ENCODE measurements at places on chromosomes 7 and 10.

GRCh38 chr10:125882596-125882995, 1.5 kb upstream of the DHX32 start:
- no peak for DNase-seq

DNA sequence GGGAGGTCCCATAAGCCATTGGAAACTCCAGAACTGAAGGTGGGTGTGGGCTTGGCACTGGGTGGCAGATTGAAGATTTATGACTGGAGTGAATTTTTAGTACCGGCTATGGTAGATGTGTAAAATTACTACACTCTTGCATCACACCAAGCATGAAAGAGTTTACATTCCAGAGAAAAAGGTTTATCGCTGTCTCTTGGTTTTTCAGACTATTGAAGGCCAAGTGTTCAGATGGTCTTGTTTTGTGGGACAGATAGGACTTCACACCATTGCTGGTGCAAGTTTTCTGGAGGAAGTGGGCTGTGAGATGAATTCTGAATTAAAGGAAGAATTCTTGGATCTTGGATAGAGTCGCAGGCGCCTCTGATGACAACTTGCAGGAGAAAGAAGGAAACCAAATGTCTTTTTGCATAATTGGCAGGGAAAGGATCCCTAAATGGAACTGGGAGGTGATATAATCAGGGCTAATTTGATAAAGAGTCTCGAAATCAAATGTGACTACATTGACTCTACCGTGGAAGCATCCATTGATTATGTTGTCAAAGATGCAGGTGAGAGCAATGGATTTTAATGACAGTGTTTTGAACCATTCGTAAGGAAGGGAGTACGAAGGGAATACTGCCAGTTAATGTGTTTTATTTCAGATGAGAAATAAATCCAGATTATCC, 14.2 kb upstream of the NMT2 start:
- DNase-seq: no peak

DNA sequence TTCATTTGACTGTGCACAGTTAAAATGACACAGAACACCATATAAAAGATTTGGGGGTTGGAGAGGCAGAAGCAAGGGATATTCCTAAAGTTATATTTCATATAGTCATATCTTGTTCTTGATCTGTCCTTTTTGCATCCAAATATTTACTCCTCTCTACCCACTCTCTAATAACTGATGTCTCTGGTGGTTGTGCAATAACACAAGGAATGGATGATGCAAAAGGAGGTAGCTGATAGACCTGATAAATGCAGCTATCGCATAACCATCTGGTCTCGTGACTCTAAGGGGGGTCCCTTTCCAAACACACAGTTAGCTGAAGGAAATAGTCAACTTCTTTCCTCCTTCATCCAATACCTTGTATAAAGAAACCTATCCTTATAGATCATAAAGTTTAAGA, 123.1 kb downstream of the POLR1F start:
- DNase-seq: no peak

DNA sequence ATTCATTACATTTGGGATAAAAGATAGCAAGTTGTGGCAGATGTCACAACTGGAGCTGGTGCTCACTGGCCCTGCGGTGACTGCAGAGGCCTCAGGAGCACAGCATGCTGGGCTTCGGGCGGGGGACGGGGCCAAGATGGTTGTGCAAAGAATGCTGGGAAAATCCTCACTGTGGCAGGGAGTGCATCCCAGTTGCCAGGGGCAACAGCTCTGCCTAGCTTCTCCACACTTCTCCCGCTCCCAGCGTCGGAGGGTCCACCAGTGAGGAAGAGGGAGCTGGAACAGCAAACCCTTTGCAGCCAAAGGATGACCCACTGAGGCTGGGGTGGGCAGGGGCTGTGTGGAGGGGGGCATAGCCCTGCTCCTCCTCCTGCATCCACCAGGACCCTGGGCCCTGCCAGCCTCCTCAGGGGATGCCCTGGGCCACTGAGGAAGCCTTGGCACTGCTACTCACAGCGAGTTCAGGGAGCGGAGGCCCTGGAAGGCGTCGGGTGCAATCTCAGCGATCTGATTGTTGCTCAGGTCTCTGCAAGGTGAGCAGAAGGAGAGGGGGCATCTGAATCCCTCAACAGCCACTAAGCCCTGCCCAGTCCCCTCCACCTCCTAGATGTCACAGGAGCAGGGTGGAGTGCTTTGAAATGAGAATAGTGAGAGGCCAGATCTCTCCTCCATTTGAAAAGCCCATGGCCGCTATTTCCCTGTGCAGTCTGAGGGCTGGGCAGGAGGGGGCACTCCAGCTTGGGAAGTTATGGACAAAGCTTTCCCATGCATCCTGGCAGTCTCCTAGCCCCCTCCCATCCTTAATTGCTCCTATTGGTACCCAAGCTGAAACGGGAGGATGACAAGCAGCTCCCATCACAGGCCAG, 126.5 kb downstream of the SLIT1 start:
- DNase-seq: no peak

GRCh38 chr10:99057936-99058690, 177.5 kb downstream of the HPSE2 start:
- DNase-seq: no peak

DNA sequence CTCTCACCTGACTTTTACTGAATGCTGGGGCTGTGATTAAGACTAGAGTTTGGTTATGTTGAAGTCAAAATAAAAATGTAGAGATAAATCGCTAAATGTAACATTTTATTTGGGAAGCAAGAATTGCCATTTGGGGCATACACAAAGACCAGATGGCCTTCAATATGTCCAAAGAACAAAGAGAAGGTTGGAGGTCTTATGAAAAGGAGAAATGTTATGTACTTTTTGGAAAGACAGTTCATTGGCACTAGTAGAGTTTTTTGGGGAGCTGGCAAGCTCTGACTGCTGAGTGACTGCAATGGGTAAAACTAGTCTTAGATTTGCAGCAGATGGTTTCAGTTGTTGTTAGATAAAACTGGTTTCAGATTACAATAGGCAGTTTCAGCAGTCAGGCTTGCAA, 35.6 kb upstream of the GALNT17 start:
- DNase-seq: no peak

GRCh38 chr7:130841416-130841815, 107.4 kb upstream of the KLF14 start:
- no peak for DNase-seq

DNA sequence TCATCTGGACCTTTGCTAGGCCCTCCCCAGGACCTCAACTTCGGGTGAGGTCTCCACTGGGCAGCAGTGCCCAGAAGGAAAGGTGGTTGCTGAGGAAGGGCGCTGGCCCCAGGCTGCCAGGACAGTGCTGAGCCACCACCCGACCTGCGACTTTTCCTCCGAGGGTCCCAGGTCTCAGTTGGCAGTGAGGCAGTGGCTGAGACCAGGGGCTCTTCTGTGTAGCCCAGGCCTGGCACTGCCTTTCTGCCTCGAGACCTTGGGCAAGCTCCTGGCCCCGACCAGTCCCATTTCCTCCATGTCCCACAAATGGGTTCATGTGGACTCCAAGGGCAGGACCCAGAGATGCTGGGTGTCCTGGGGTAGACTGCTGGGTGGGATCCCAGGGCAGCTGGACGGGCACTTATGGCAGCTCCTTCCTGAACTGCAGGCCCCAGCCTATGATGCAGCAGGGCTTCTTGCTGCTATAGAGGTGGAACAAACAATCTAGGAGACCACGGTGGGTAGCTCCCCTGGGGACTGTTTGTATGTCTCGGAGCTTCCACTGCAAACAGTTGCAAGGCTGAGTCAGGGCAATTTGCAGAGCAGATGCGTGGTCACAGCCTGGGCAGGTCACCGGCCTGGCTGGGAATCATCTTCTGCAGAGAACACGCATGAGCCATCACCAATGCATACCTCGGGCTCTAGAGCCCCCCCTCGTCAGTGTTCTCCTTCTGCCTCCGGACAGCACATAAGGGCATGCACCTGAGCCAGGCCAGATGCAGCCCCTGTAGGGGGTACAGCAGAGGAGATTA, 17.9 kb upstream of the LRRC18 start:
- no peak for DNase-seq

DNA sequence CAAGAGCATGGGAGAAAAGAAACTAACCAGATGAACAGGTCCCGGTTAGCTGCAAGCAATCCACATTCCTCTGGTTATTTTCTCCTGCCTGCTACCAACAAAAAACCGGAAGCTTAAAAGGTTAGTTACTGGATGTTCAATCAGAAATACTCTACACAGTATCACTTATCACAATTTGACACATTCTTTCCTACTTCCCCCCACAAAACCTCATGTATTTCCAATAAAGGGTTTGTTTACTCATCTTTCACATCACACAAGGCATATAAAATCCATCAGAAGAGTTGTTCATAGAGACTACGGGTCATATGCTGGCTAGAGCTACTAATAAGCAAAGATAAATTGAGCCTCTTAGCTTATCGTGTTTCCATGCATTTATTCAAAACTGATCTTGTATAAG, 4.8 kb downstream of the SLC25A28 start:
- DNase-seq: no peak

DNA sequence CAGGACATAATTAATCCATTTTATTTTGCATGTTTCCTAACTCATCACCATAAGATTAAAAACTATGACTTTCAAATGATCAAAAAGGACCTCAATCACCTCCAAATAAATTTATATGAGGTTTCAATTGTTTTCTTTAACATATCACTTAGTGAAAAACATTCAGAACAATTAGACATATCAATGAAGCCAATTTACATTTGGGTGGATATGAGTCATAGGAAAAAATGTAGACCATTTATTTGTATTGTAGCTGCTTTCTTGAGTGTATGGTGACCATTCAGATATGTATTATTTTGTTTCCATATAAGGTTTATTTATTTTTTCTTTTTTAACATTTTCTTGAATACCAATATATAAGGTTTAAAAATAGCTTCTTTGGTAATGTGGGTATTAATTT, 13.3 kb upstream of the EXOC6 start:
- DNase-seq: no peak

- no peak for DNase-seq
Observed at GRCh38 chr7:54859066-54859465, 100.1 kb upstream of the SEC61G start.

GRCh38 chr10:136465-136762, 1.2 kb downstream of the ZMYND11 start:
- no peak for DNase-seq

DNA sequence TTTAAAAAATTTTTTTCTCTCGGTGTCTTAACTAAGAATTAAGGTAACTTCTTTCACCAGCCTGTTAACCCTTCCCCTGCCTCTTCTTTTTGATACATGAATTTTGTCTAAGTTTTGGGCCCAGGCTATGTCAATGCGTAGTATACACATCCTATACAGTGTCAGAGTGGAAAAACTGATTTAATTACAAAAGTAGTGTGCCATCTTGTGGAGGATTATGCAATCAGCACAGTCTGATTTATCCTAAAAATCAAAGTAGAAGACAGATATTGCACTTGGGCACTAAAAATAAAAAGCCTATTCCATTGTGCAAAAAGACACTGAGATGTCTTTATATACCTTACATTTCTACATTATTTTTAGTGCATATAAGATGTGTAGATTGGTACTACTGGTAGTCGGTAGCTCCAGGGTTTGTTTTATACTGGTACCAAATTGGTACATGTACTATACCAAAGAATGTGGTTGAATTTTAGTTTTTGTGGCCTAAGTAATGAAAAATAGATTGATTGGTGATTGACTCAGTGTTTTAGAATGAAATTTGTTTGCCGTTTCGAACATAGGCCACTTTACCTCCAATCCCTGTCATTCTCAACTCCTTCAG, 96.6 kb downstream of the MKLN1 start:
- peak; percentile 3 for DNase-seq

- peak; percentile 23 for DNase-seq
Observed at GRCh38 chr10:26367771-26368170, 70.4 kb upstream of the APBB1IP start.

- DNase-seq: no peak
Observed at GRCh38 chr7:105643384-105643783, 62.1 kb upstream of the EFCAB10 start.

GRCh38 chr10:43389867-43390266, 18.4 kb downstream of the FXYD4 start:
- no peak for DNase-seq

DNA sequence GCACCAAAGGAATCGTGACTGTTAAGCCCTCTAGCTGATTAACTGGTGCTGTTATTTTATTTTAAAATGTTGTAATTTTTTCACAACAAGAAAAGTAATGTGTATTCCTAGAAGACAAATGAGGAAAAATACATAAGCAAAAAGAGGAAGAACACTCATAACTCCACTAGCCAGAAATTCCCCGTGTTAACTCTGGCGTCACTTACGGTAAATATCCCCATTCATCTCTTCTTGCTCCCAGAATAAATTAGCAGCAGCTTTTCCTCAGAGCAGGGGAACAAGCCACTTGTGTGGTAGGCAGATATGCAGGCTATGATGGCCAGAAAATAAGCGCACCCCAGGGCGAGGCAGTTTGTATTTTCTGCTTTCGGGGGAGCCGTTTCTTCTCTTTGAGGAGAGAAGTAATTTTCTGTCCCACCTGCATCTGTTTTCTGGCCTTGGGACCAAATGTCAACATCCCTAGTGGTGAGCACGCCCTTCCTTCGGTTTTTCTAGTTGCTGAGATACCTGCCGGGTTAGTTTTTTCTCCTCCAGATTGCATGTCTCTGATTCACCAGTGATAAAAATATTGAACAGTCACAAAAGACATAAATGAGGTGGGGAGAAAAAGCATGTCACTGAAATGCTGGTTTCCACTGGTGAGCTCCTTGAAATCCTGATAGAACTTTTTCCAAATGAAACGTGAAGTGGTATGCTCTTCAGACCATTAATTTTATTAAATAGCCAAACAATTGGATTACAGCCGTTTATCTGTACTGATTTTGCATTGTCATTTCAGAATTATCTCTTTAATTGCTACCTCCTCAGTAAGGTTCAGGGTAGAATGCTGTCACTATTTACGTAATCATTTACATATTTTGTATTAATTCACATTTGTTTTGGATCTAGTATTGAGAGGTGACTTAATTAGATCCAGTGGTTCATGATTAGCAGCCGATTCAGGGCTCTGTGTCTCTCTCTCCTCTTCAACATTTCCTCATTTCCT, 268.1 kb downstream of the CAMK1D start:
- DNase-seq: no peak

GRCh38 chr7:47538846-47539311, 43.0 kb downstream of the TNS3 start:
- no peak for DNase-seq

DNA sequence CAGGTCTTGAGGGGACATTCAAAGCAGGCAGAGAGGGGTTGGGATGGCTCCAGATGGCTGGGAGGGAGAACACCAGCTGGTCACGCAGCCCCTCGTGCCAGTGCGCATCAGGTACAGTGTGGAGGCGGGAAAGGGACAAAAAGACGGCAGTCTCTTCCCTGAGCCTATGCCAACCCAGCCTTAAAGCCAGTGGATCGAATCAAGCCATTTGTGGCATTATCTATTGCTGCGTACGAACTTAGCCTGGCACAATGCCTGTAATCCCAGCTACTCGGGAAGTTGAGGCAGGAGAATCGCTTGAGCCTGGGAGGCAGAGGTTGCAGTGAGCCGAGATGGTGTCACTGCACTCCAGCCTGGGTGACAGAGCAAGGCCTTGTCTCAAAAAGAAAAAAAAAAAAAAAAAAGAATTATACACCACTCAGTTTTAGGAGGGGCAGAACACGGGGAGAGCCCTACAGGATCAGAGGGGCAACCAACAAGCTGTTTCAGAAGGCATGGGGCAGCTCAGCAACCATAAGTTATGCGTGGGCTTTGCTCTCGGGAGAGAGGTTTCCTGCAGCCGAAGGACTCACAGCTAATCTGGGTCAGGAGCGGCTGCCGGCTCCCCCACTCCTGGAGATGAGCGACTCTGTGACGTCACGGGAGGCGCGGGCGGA, 356 bp upstream of the NDUFB2 start:
- peak; percentile 94 for DNase-seq

GRCh38 chr7:32219416-32219815, 149.2 kb upstream of the PDE1C start:
- no peak for DNase-seq

Measured in stimulated activated CD4-positive, alpha-beta T cell treated with anti-CD3 and anti-CD28 coated beads, Interleukin-1b, Interleukin-23, amount 100 ng/mL, for 4 hours (primary cell).